Smooth muscle cell of the pulmonary artery (primary cell): ENCODE measurements at places on chromosomes 16 and 17. TPM values are rescaled to one million over a fixed set of nuclear protein-coding genes. Genes with fewer than 3 reads are reported as not detected.

The TMEM11 gene
- 17.7 and 21.0 TPM in 2 replicates for total RNA-seq

The ZSCAN10 gene
- total RNA-seq = not detected in 2 replicates

The ITGAX gene
- total RNA-seq = not detected in 2 replicates

The BCAR1 gene
- total RNA-seq = 73.6 and 165 TPM in 2 replicates

The PERCC1 gene
- total RNA-seq = not detected in 2 replicates

The CHRNE gene
- total RNA-seq = 0.33 and 2.8 TPM in 2 replicates

The GPRC5B gene
- 2.7 and 7.3 TPM in 2 replicates for total RNA-seq

The KRT27 gene
- not detected in 2 replicates for total RNA-seq
